ENCODE measurements at places on chromosomes 3 and 15. TPM values are rescaled to one million over a fixed set of nuclear protein-coding genes. Genes with fewer than 3 reads are reported as not detected.

DNA sequence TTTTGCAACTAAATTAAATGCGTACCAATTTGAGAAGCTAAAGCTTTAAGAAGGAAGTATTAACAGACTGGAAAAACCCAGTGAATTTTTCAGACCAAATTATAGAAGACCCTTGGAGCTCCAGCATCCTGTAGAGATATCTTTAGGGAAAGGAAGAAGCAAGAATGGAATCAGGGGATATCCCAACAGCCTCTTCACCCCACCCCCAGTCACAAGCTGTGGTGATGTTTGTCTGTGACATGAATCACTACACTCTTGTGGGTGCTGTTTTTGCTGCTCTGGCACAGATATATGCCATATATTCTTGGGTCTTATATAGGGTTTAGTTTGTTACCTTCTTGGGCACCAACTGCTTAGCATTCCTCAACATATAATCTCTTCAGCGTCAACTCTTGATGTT is 78.5 kb upstream of the BCL6 start:
- DNase-seq = no peak
- H3K27me3 ChIP-seq = no peaks in the 10 kb centered on the region
- H3K4me1 ChIP-seq = no peaks in the 10 kb centered on the region
- H3K4me3 ChIP-seq = no peak overlapping the region
- H3K36me3 ChIP-seq = no peaks in the 10 kb centered on the region

- no peaks in the 10 kb centered on the region for H3K27me3 ChIP-seq
- H3K4me3 ChIP-seq = no peak overlapping the region
- H3K36me3 ChIP-seq = no peaks in the 10 kb centered on the region
These were observed 28.2 kb upstream of the CCDC50 start for GRCh38 chr3:191301017-191301416.

The PSMD6 gene
- 78.6 TPM for total RNA-seq

- peaks cover 5% of the 10 kb centered on the region for H3K4me1 ChIP-seq
- no peak overlapping the region for H3K27ac ChIP-seq
- no peak for DNase-seq
- no peak overlapping the region for H3K4me3 ChIP-seq
These were observed 7.9 kb upstream of the SRP14 start for GRCh38 chr15:40046721-40047414.

GRCh38 chr3:71655061-71655460 is 70.1 kb downstream of the EIF4E3 start:
- no peak overlapping the region for H3K27ac ChIP-seq
- no peak overlapping the region for H3K4me3 ChIP-seq
- H3K36me3 ChIP-seq = no peaks in the 10 kb centered on the region
- H3K27me3 ChIP-seq = no peaks in the 10 kb centered on the region
- peaks cover 7% of the 10 kb centered on the region for H3K4me1 ChIP-seq

The SLC38A3 gene
- total RNA-seq = not detected
